ENCODE measurements at places on chromosomes 12 and 14.
A peak's percentile ranks its signal among the peaks of the same experiment; 100 is the strongest.

DNA sequence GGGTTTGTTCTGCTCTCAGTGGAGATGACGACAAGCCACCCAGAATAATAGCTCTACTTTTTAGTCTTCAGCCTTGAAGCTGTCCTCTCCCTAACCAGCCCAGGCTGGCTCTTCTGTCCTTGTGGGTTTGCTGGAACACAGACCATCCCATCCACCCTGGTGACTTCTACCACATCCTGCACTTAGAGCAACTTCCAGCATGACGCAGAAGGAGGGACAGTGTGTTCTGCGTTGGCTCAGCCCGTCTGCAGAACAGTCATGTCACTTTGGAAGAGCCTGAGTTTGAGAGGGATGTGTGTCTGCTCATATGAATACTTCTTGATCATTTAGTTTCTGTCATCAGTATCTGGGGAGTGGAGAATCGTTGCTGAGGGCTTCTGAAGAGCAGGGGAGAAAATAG lies 198.0 kb downstream of the CACNA1C start:
- peaks cover 2% of the 10 kb centered on the region for H3K36me3 ChIP-seq
- peaks cover 44% of the 10 kb centered on the region for H3K4me1 ChIP-seq
- peak overlapping the region; percentile 96 for H3K27ac ChIP-seq
- no peak overlapping the region for H3K4me3 ChIP-seq

DNA sequence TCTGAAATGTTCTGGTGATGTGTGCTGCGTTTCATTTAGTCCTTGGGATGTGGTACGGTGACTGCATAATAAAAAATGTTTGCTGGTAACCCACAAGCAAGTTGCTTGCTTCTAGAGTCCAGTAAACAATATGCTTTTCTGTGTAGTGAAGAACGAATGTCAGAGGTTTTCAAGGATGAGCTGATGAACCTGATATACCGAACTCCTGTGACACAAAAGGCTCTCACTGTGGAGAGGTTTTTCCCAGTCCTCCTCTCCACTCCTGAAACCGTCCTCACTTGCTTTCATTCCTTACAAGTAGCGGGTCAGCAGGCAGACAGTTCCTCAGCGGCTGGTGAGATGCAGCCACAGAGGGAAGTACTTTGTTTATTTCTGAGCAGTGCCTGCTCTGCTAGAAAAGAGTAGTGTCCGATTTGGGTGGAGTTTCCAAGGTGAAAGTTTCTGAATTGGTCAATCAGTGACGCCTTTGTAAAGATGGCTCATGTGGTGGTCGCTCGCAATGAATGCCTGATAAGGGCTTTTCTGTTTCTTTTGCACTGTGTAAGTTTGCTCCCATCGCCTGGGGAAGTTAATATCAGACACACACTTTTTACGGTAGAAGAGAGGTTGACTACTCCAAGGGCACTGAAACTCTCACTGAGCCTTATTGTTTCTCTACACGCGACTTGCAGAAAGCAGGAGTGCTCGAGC lies 3.0 kb downstream of the ETV6 start:
- no peak for DNase-seq
- H3K4me1 ChIP-seq, result peaks cover 44% of the 10 kb centered on the region

GRCh38 chr12:76374386-76375020 lies 26.3 kb upstream of the BBS10 start:
- H3K4me3 ChIP-seq, result no peak overlapping the region
- peaks cover 45% of the 10 kb centered on the region for H3K36me3 ChIP-seq
- no peaks in the 10 kb centered on the region for H3K4me1 ChIP-seq
- no peaks in the 10 kb centered on the region for H3K27me3 ChIP-seq

DNA sequence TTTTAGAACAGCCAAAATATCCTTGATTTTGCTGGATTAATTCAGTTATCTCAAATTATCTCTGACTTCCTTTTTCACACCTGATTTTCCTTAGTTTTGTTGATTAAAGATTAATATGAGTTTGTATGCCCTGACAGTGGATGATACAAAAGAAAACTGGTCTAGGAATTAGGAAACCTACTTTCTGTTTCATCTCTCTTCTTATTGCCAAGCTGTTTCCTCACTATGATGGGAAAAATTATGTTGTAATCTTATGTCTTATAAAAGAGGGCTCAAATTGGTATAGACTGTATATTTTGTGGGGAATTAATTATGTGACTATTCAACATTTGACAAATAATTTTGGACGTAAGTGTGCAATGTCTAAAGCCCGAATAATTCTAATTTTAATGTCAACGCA lies 271.6 kb downstream of the FBXL14 start:
- no peak overlapping the region for H3K27ac ChIP-seq
- no peak for DNase-seq
- H3K4me1 ChIP-seq, result peaks cover 2% of the 10 kb centered on the region
- no peaks in the 10 kb centered on the region for H3K27me3 ChIP-seq
- H3K36me3 ChIP-seq, result peaks cover 6% of the 10 kb centered on the region

DNA sequence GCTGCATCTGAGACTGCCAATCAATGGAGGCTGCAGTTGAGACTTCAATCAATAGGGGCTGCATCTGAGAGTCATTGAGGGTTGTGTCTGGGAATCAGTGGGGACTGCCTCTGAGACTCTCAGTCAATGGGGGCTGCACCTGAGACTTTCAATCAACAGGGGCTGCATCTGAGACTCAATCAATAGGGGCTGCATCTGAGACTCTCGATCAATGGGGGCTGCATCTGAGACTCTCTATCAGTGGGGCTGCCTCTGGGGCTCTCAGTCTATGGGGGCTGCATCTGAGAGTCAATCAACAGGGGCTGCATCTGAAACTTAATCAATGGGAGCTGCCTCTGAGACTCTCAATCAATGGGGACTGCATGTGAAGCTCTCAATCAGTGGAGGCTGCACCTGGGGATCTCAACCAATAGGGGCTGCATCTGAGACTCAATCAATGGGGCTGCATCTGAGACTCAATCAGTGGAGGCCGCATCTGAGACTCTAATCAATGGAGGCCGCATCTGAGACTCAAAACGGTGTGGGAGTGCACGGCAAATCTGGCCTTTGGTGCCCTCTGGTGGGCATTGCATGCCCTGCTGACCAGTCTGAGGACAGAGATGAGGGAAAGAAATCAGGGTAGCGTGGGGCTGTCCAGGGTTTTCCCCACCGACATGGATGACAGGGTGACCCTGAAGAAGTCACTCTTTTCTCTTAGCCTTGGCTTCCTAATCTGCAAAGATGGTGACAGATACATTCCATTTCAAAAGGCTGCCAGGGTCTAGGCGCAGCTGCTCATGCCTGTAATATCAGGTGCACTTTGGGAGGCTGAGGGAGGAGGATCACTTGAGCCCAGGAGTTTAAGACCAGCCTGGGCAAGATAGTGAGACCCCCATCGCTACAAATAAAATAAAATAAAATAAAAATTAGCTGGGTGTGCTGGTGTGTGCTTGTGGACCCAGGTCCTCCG lies 41.3 kb upstream of the EIF5 start:
- peak; percentile 80 for DNase-seq
- no peak overlapping the region for H3K4me3 ChIP-seq
- H3K27ac ChIP-seq, result no peak overlapping the region
- peaks cover 5% of the 10 kb centered on the region for H3K4me1 ChIP-seq
- H3K27me3 ChIP-seq, result peaks cover 8% of the 10 kb centered on the region
- H3K36me3 ChIP-seq, result no peaks in the 10 kb centered on the region

DNA sequence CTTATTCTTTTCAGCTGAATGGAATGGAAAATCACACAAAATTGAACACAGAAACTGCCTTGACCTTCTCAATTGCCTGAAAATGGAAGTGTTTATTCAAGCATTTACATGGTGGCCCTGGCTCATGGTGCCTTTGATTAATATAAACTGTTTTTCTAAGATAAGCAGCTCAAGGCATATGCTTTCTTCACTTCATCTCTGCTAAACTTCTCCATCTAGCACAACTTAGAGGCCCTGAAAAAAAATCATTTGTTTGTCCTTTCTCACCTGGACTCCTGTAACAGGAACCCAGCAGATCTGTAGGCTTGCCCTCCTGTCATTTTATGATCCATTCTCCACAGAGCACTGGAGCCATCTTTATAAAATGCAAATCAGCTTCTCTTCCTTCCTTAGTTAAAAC lies 117.5 kb upstream of the KRR1 start:
- no peaks in the 10 kb centered on the region for H3K27me3 ChIP-seq
- no peak for DNase-seq
- no peaks in the 10 kb centered on the region for H3K4me1 ChIP-seq
- H3K36me3 ChIP-seq, result peaks cover 2% of the 10 kb centered on the region

GRCh38 chr12:51307655-51308593 lies 16.1 kb downstream of the BIN2 start:
- peaks cover 23% of the 10 kb centered on the region for H3K36me3 ChIP-seq
- H3K27ac ChIP-seq, result peak overlapping the region; percentile 54
- H3K4me3 ChIP-seq, result no peak overlapping the region
- H3K4me1 ChIP-seq, result peaks cover 17% of the 10 kb centered on the region
- DNase-seq, result no peak

GRCh38 chr12:57539134-57539768 lies 7.7 kb downstream of the DCTN2 start:
- H3K27ac ChIP-seq, result peak overlapping the region; percentile 17
- peaks cover 15% of the 10 kb centered on the region for H3K36me3 ChIP-seq
- no peaks in the 10 kb centered on the region for H3K27me3 ChIP-seq
- DNase-seq, result no peak
- H3K4me3 ChIP-seq, result no peak overlapping the region

GRCh38 chr14:25121337-25122129 lies 71.6 kb upstream of the STXBP6 start:
- DNase-seq, result no peak
- peaks cover 2% of the 10 kb centered on the region for H3K27me3 ChIP-seq
- no peaks in the 10 kb centered on the region for H3K36me3 ChIP-seq
- no peak overlapping the region for H3K27ac ChIP-seq

DNA sequence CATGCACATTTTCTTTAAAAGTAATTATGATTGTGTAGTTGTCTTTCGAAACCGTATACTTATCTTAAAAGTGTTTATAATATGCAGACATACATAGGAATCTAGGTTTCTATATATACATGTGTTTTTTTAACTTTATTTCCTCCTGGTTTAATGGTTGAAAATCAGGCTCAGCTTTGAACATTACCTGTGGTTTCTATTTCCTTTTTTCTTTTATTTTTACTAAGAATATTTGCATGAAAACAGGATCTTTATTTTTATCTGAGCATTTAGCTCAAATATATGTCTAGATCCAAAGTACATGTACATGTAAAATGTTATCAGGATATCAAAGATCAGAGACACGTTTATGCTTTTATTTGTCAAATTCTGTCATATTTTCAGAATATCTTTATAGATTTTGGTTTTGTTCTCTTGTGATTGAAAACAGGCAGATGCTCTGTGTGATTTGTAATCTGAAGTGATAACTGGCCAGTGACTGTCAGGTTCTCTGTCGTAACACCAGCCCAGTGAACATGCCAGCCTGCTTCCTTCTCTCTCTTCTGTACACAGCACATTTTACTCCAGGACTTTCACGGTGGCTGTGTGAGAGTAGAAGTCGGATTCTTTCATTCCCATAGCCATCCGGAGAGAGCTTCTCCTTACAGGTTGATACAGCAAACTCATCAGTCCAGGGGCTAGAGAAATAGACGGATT lies 13.7 kb downstream of the TCTN1 start:
- no peaks in the 10 kb centered on the region for H3K27me3 ChIP-seq
- peak overlapping the region; percentile 85 for H3K4me3 ChIP-seq
- H3K4me1 ChIP-seq, result peaks cover 18% of the 10 kb centered on the region

DNA sequence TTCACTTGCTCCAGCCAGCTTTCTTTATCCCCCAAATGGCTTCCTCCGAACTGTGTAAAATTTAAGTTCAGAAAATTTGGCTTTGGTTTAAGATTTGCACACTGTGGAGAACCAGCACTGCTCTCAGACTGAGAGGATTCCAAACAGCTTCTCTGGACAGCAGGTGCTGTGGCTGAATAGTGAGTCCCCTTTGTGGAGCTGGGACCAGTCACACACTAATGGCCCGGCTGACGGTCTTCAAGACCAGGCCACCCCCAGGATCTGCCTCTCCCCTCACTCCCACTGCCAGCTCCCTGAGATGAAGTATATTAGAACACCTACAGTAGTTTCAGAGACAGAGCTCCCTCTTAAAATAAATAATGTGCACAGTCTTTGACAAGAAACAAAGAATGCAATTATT lies 267.3 kb downstream of the BCAT1 start:
- no peak for DNase-seq
- no peak overlapping the region for H3K27ac ChIP-seq
- H3K4me1 ChIP-seq, result no peaks in the 10 kb centered on the region
- H3K4me3 ChIP-seq, result no peak overlapping the region

DNA sequence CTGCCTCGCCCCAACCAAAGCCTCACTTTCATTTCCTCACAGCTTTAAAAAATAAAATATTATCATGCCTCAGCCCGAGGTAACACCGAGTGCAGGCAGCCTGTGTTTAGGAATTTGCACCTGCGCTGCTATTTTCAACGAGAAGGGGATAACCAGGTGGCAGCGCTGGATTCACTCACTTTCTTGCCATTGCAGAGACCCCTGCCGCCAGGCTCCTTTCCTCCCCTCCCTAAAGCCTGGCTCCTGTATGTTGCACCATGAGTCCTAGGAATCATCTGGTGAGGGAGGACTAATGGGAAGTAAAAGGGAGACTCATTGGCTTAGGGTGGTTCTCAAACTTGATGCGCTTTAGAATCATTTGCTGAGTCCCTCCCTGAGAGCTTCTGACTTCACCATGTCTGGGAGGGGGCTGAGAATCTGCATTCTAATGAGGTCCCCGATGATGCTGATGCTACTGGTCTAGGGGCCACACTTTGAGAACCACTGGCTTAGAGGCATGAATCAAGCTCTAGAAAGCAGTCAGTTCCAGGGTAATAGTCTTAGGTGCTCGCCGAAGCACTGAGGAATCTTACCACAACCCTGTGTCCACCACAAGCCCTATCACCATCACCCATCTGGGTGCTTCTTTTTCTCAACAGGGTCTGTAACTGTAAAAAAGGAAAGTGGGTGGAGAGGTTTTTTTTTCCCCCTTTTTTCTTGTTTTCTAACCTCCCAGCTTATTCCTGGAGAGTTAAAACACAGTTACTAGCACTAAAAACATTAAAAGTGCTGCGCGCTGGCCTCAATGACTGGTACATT lies 83.8 kb downstream of the SLC38A1 start:
- DNase-seq, result no peak
- H3K4me1 ChIP-seq, result peaks cover 47% of the 10 kb centered on the region
- peaks cover 7% of the 10 kb centered on the region for H3K36me3 ChIP-seq
- no peaks in the 10 kb centered on the region for H3K27me3 ChIP-seq
- peak overlapping the region; percentile 79 for H3K27ac ChIP-seq
- H3K4me3 ChIP-seq, result no peak overlapping the region

- H3K27ac ChIP-seq, result no peak overlapping the region
- H3K36me3 ChIP-seq, result no peaks in the 10 kb centered on the region
- H3K27me3 ChIP-seq, result no peaks in the 10 kb centered on the region
- no peak for DNase-seq
Observed at GRCh38 chr14:38129705-38130104, 78.0 kb upstream of the SSTR1 start.

- H3K4me1 ChIP-seq, result no peaks in the 10 kb centered on the region
- peaks cover 1% of the 10 kb centered on the region for H3K27me3 ChIP-seq
- no peaks in the 10 kb centered on the region for H3K36me3 ChIP-seq
- no peak overlapping the region for H3K27ac ChIP-seq
- no peak overlapping the region for H3K4me3 ChIP-seq
Observed at GRCh38 chr14:55902241-55902640, 216.0 kb upstream of the PELI2 start.

- H3K4me3 ChIP-seq, result no peak overlapping the region
- no peaks in the 10 kb centered on the region for H3K27me3 ChIP-seq
- H3K36me3 ChIP-seq, result peaks cover 10% of the 10 kb centered on the region
- H3K4me1 ChIP-seq, result no peaks in the 10 kb centered on the region
- H3K27ac ChIP-seq, result no peak overlapping the region
- no peak for DNase-seq
Observed at GRCh38 chr12:109444259-109444658, 32.8 kb downstream of the KCTD10 start.
